ENCODE measurements at places on chromosomes 11 and 22. TPM values are rescaled to one million over a fixed set of nuclear protein-coding genes. Genes with fewer than 3 reads are reported as not detected.

- peak; percentile 49 for DNase-seq
These were observed 389 bp downstream of the MICALL1 start for GRCh38 chr22:37906364-37907008.

DNA sequence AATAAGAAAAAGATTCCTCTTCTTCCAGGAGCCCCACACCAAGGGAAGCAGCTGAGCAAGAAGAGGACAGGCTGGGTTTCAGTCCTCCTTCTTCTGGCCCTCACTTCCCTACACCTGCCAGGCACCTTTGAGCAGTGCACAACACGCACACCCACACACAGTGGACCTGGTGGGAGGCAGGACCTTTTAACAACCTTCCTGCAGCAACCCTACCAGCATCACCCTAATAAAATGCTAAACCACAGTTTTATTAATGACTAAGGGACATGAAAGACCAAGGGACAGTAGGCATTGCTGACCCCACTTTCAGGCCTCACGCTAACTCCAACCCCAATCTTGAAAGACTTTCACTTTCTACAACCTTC, 12.2 kb downstream of the ARAP1 start:
- DNase-seq, result no peak

The KCNK4 gene
- not detected for total RNA-seq

The RAPSN gene
- total RNA-seq, result 6.3 TPM
